Fibroblast of lung (primary cell): ENCODE measurements at places on chromosomes 12 and 14.
A peak's percentile ranks its signal among the peaks of the same experiment; 100 is the strongest.

GRCh38 chr14:29846339-29847055 is 81.2 kb downstream of the PRKD1 start:
- no peak overlapping the region for H3K4me3 ChIP-seq
- DNase-seq = no peak
- H3K27ac ChIP-seq = no peak overlapping the region
- no peaks in the 10 kb centered on the region for H3K27me3 ChIP-seq
- H3K36me3 ChIP-seq = no peaks in the 10 kb centered on the region

DNA sequence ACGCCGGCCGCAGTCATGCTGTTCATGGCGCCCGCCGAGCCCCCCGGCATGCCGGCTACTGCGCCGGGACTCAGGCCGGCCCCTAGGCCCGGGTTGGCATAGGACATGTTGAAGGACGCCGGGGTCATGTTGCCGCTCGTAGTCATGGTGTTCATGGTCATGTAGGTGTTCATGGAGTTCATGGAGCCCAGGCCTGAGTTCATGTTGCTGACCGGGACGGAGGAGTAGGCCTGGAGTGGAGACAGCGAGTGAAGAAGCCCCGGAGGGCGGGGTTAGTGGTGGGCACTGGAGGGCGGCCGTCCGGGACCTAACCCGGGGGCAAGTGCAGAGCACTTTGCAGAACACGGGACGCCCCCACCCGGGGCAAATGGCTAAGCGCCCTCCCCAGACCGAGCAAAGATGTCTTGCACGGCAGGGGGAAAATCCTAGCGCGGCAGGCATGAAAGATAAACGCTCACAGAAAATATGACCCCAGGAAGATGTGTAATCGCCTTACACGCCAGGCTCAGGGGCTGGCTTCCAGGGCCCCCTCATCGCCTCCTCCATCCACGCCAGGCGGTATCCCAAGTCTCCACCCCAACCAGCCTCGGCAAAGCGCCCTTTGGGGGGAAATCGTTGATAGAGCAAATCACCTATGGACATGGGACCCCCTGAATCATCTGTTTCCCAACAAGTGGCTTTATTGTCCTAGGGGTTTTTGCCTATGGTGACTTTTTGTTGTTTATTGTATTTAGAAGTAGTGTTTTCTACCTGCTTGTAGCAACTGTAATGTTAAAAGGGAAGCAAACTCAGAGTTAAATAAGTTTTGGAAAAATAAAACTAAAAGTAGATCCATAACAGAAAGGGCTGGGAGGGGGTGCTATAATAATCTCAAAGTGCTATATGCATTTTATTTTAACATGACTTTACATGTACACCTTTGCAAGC is 2.3 kb downstream of the FOXA1 start:
- no peak overlapping the region for H3K4me3 ChIP-seq
- H3K36me3 ChIP-seq = no peaks in the 10 kb centered on the region
- no peak overlapping the region for H3K27ac ChIP-seq
- peaks cover 79% of the 10 kb centered on the region for H3K27me3 ChIP-seq
- no peak for DNase-seq

GRCh38 chr12:79885911-79886490 is 48.9 kb downstream of the PPP1R12A start:
- no peak for DNase-seq
- H3K27ac ChIP-seq = no peak overlapping the region
- no peaks in the 10 kb centered on the region for H3K27me3 ChIP-seq
- peaks cover 2% of the 10 kb centered on the region for H3K4me1 ChIP-seq
- H3K36me3 ChIP-seq = no peaks in the 10 kb centered on the region
- H3K4me3 ChIP-seq = no peak overlapping the region

DNA sequence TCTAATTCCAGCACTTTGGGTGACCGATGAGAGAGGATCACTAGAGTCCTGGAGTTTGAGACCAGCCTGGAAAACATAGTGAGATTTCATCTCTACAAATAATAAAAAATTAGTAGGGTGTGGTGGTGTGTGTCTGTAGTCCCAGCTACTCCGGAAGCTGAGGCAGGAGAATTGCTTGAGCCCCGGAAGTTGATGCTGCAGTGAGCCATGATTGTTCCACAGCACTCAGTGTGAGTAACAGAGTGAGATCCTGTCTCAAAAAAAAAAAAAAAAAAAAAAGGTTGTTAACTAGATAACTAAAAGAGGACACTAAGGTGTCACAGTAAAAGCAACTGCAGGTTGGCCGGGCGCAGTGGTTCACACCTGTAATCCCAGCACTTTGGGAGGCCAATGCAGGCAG is 121.3 kb upstream of the MAX start:
- no peaks in the 10 kb centered on the region for H3K36me3 ChIP-seq
- no peak for DNase-seq
- no peak overlapping the region for H3K4me3 ChIP-seq
- no peaks in the 10 kb centered on the region for H3K27me3 ChIP-seq
- no peak overlapping the region for H3K27ac ChIP-seq

DNA sequence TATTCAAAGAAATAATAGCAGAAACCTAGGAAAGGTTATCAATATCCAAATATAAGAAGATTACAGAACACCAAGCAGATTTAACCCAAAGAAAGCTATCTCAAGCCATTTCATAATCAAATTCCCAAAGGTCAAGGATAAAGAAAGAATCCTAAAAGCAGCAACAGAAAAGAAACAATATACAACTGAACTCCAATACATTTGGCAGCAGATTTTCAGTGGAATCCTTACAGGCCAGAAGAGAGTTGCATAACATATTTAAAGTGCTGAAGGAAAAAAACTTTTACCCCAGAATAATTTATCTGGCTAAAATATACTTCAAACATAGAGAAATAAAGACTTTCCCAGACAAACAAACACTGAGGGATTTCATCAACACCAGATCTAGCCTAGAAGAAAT is 54.3 kb downstream of the DENND5B start:
- H3K4me3 ChIP-seq = no peak overlapping the region
- H3K4me1 ChIP-seq = no peaks in the 10 kb centered on the region
- H3K36me3 ChIP-seq = no peaks in the 10 kb centered on the region

DNA sequence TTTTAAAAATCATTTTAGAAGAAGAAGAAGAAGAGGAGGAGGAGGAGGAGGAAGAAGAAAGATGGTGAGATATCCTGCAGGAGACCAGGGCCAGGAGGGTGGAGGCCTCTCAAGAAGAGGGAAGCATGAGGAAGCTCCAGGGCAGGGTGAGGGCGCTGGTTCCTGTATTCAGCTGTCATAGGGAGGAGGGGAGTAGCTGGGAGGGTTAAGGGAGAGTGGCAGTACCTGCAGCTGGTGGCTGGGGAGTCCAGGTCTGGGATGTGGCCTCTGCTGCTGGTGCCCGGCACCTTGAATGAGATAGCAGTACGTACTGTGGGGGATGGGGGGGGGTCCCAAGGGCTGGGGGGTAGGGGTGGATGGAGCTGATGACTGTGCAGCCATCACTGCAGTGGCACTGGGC is 9.8 kb downstream of the RBP5 start:
- no peaks in the 10 kb centered on the region for H3K27me3 ChIP-seq
- no peaks in the 10 kb centered on the region for H3K4me1 ChIP-seq
- H3K4me3 ChIP-seq = no peak overlapping the region
- no peak overlapping the region for H3K27ac ChIP-seq
- no peak for DNase-seq

DNA sequence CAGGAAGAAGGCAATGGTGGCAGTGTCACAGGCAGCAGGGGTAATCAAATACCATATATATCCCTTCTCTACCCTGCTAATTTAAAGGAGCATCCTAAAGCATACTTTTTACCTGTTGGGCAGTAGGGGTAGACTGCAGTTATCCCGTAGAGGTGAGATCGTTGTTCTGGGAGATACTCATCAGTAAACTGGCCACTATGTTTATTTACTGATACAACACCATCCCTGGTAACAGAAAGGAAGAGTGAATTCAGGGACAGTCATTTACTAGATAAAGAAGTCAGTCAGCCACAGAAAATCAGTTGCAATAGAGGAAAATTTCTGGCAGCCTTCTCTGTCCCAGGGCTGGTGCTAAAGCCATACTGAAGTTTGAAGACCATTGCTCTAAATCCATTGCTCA is 16.3 kb downstream of the RTRAF start:
- no peak overlapping the region for H3K4me3 ChIP-seq
- peaks cover 4% of the 10 kb centered on the region for H3K4me1 ChIP-seq
- no peaks in the 10 kb centered on the region for H3K27me3 ChIP-seq
- peaks cover 36% of the 10 kb centered on the region for H3K36me3 ChIP-seq
- no peak overlapping the region for H3K27ac ChIP-seq

DNA sequence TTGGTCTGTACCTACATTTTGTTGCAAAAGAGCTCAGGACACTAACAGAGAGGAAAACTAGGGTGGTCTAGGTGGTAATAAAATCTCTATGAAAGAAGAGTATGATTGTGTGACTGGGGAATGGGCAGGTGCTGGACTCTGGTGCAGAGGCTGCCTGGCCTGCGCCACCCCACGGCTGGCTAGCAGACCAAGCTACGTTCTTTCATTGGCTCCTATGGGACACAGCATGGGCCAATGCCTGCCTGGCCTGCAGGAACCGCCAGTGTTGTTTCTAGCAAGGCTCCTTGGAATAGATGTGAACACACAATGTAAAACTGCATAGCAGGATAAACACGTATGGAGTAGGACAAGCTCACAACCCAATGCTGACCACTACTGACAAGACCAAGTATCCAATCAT is 51.7 kb upstream of the CORO1C start:
- no peak for DNase-seq
- no peaks in the 10 kb centered on the region for H3K4me1 ChIP-seq
- H3K36me3 ChIP-seq = peaks cover 21% of the 10 kb centered on the region
- H3K27me3 ChIP-seq = no peaks in the 10 kb centered on the region
- no peak overlapping the region for H3K27ac ChIP-seq

DNA sequence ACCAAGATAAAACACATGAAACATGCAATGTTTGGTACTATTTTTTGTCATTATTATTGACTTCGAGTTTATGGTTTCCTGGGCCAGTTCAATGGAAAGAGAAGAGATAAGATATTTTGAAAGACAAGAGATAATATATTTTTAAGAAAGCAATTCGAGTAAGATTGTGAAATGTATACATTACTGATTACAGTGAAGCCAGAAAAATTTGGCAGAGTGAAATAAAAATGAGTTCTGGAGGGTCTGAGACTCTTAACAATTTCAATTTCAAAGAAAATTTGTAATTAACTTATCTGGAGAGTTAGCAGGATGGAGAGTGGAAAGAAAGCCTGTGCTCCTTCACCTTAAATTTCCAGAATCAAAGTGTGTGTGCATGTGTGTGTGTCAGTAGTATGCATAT is 17.3 kb downstream of the CCER1 start:
- no peak overlapping the region for H3K27ac ChIP-seq
- peaks cover 3% of the 10 kb centered on the region for H3K4me1 ChIP-seq
- no peaks in the 10 kb centered on the region for H3K27me3 ChIP-seq
- H3K4me3 ChIP-seq = no peak overlapping the region

GRCh38 chr12:69066492-69067373 is 133.8 kb upstream of the CPM start:
- no peak overlapping the region for H3K27ac ChIP-seq
- H3K4me1 ChIP-seq = no peaks in the 10 kb centered on the region
- H3K27me3 ChIP-seq = no peaks in the 10 kb centered on the region
- no peak for DNase-seq
- no peaks in the 10 kb centered on the region for H3K36me3 ChIP-seq

- no peak overlapping the region for H3K4me3 ChIP-seq
- H3K27ac ChIP-seq = no peak overlapping the region
- H3K36me3 ChIP-seq = no peaks in the 10 kb centered on the region
- DNase-seq = no peak
These were observed 215.2 kb downstream of the ERC1 start for GRCh38 chr12:1206118-1206734.

GRCh38 chr14:100994082-100994481 is 90.6 kb upstream of the RTL1 start:
- peak; percentile 58 for DNase-seq
- H3K27me3 ChIP-seq = no peaks in the 10 kb centered on the region

- H3K4me3 ChIP-seq = no peak overlapping the region
- no peak for DNase-seq
- no peaks in the 10 kb centered on the region for H3K27me3 ChIP-seq
- H3K36me3 ChIP-seq = peaks cover 1% of the 10 kb centered on the region
These were observed 19.7 kb upstream of the TDRD9 start for GRCh38 chr14:103908580-103908979.

- no peaks in the 10 kb centered on the region for H3K4me1 ChIP-seq
- DNase-seq = no peak
- H3K36me3 ChIP-seq = peaks cover 12% of the 10 kb centered on the region
- H3K27ac ChIP-seq = no peak overlapping the region
- no peaks in the 10 kb centered on the region for H3K27me3 ChIP-seq
These were observed 16.5 kb downstream of the PWP1 start for GRCh38 chr12:107702106-107702505.

GRCh38 chr12:67705394-67706370 is 57.1 kb downstream of the DYRK2 start:
- DNase-seq = peak; percentile 68
- H3K27me3 ChIP-seq = no peaks in the 10 kb centered on the region
- peaks cover 4% of the 10 kb centered on the region for H3K4me1 ChIP-seq
- H3K4me3 ChIP-seq = no peak overlapping the region

- no peak within 1 kb of the TSS for H3K27ac ChIP-seq
- H3K36me3 ChIP-seq = no peaks in the 10 kb centered on the region
- no peak within 1 kb of the TSS for H3K4me3 ChIP-seq
These were observed at the start of gene ASPG for GRCh38 chr14:104085032-104085888. Gene ASPG, plus strand, starts transcription at chr14:104085700. Its CDS starts 71 bp downstream, at chr14:104085771.

DNA sequence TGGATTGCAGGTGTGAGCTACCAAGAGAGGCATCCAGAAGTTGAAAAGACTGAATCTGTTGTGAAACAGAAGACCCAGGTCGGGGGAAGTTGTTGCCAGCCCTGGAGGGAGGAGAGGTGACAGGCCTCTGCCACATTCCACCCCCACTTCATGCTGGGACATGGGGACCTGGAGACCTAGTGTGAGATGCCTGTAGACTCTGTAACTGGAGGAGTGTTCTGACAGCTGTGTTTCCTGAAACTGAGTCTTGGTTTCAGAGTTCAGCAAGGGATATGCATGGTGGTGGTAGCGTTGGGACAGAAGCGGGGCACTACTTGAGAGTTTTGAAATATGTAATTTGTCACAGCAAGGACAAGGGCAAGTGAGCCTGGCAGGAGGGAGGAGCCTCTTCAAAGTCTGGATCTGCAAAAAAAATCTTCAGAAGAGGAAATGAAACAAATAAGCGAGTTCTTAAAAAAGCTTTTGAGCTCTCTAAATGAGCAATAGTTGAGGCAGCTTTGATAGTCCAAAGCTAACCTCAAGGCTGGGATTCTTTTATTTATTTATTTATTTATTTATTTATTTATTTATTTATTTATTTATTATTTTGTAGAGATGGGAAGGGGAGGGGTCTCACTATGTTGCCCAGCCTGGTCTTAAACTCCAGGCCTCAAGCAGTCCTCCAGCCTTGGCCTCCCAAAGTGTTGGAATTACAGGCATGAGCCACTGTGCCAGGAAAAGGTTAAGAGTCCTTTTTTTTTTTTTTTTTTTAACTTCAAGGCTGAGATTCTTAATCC is 58.9 kb upstream of the EEA1 start:
- no peaks in the 10 kb centered on the region for H3K36me3 ChIP-seq
- no peaks in the 10 kb centered on the region for H3K4me1 ChIP-seq
- no peaks in the 10 kb centered on the region for H3K27me3 ChIP-seq
- DNase-seq = no peak

- no peaks in the 10 kb centered on the region for H3K4me1 ChIP-seq
- DNase-seq = no peak
- H3K27me3 ChIP-seq = no peaks in the 10 kb centered on the region
- H3K4me3 ChIP-seq = no peak overlapping the region
These were observed 99.8 kb upstream of the MBIP start for GRCh38 chr14:36420149-36420687.
